ENCODE measurements at places on chromosomes 6 and 20.
A peak's percentile ranks its signal among the peaks of the same experiment; 100 is the strongest.

DNA sequence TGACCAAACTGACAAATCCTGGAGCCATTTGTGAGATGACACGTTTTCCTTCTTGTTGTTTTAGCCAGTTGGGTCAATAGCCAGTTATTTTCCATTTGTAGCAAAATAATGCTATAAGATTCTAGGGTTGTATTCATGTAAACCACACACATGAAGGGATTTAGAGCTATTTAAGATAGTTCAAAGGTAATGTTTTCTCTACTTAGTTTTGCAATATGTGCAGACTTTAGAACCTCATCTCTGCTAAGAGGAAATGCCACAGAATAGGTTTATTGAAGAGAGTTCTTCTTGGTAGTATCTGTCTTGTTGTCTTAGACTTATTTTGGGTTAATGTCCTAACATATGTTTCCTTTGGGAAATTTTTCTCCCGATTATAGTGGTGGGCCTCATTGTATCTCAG is 213.5 kb upstream of the RIMS1 start:
- DNase-seq = no peak

- DNase-seq = no peak
These were observed 903.7 kb downstream of the TFAP2A start for GRCh38 chr6:9511157-9511556.

DNA sequence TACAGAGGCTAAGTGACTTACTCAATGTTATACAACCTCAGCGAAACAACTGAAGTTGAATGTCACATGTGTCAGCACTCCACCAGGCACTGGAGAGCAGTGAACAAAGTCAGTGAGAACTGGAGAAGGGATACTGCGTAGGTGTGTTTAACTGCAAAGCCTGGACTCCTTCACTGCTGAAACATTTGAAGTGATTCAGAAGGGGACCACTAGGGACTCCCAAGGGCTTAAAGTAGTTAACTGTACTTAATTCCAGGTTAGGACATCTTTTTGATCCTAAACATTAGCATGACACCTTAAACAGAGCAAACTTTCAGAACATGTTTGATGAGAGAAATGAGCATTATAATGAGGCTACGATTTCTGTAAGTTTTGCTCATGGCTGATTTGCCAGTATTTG is 45.0 kb upstream of the ZBTB24 start:
- DNase-seq = no peak

DNA sequence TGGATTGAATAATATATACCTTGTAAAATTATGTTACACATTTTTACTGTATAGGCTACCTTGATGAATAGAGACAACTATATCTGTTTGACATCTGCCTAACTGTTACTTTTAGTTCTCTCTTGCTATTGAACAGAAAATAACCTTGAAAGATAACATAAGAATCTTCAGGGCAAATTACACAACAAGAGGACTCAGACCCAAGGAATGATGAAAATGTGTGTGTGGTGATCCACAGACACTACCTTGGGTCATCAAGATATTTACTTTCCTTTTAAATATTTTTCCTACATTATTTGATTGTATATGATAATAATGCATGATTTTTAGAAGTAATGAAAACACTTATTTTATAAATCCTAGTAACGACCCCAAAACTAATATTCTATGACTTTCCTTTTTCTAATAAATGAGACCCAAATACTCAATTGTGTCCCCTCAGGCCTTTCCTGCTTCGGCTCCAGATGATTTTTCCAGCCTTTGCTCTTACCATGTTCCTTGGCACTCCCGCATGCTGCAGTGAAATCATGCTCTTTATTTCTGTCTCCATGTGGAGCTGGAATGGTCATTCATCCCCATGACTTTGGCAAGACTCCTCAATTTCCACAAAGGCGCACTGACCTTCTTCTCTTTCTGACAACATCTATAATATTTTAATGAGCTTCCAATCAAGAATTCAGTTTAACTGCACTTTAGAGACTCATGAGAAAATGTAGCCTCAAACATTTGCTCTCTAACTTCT is 187.6 kb downstream of the EPM2A start:
- DNase-seq = no peak

- no peak for DNase-seq
These were observed 118.4 kb downstream of the SASH1 start for GRCh38 chr6:148460876-148461646.

GRCh38 chr6:29641430-29642148 is 8.6 kb upstream of the GABBR1 start:
- DNase-seq = no peak

DNA sequence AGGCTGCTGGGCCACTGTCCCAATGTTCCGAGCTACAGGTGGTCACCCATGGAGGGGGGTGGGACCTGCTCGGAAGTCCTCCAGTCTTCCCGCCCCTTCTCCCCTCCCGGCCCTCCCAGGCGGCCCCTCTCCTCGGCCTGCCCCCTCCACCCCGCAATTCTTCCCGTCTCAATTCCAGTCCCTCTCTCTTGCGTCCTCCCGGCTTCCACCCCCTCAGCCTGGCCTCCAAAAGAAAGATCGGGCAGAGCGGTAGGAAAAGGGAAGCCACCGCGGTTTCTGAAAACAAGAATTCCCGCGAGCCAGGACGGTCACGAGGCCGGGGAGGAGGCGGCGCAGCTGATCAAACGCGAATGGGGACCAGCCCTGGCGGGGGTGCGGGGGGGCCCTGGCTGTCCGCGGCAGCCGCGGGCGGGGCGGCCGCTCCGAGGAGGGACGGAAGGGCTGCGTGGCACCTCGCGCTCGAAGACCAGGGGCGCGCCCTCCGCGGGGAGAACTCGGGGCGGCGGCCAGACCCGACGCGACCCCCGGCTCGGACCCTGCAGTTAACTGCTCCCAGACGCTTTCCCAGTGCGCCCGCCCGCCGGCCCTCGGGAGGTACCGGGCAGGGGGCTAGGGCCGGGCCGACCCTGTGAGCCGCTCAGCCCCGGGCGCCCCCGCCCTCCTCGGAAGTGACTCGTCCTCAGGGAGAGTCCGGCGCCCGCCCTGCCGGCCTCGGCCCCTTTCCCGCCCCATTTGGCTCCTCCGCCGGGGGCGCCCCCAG is 1.0 kb downstream of the PXDC1 start:
- no peak for DNase-seq

DNA sequence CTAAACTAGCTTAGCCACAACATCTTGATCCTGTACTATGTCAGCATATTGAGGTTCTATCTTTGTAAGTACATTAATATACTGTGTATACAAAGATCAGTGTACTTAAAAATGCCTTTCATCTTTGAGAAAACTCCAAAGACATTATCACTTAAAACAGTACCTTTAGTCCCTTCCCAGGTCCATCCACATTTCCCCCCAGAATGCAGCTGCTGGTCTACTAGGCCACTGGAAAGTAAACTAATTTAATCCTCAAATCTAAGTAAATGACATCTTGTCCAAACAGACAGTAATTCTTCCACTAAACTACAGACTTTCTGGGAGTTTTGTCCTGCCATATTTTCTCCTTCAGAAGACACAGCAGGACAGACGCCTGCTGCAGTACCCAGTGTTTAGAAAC is 68.7 kb downstream of the SYCP2 start:
- no peak for DNase-seq

DNA sequence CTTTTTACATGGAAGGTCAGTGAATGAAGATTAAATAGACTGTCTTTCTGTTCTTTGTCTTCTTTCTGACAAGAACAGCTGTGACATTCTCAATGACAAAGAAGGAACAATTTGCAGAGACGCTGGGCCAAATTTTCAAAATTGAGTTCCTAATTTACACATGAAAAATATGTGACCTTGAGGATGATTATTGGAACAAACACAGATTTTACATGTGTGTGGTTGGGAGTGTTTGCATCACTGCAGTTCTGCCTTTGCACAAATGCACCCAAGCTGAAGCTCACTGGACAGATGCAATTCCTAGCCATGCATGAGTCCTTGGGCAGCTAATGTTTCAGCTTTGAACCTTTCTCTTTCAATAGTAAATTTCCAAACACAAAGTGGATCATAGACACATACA is 350.8 kb downstream of the QKI start:
- DNase-seq = no peak

GRCh38 chr6:149694921-149695320 is 23.0 kb downstream of the LATS1 start:
- DNase-seq = no peak

GRCh38 chr6:147717991-147718390 is 209.5 kb downstream of the SAMD5 start:
- no peak for DNase-seq

- DNase-seq = no peak
These were observed 4.4 kb upstream of the ARFGAP1 start for GRCh38 chr20:63268256-63268655.

DNA sequence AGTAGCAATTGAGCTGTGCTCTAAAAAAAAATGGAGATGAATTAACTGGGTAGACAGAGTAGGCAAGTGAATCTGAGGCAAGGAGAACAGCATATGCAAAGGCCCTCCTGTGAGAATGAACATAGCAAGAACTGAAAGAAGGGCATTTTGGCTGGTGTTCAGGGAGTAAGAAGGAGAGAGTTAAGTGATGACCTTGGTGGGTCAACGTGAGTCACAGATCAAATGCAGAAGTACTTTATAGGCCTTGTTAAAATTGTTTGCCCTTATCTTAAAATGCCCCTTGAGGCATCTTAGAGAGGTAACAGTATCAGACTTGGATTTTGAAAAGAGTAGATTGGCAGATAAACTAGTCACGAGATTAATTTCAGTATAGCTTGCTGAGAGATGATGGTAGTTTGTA is 24.5 kb downstream of the NDUFAF5 start:
- DNase-seq = no peak

- no peak for DNase-seq
These were observed 366.2 kb downstream of the TFAP2A start for GRCh38 chr6:10048370-10049297.

- DNase-seq = no peak
These were observed 23.2 kb upstream of the SERINC1 start for GRCh38 chr6:122494665-122495272.

GRCh38 chr6:135972586-135972985 is 121.1 kb downstream of the PDE7B start:
- DNase-seq = no peak

GRCh38 chr6:159520002-159520401 is 173.0 kb downstream of the SOD2 start:
- no peak for DNase-seq

- no peak for DNase-seq
These were observed 138.0 kb downstream of the THBS2 start for GRCh38 chr6:169115632-169116031.

DNA sequence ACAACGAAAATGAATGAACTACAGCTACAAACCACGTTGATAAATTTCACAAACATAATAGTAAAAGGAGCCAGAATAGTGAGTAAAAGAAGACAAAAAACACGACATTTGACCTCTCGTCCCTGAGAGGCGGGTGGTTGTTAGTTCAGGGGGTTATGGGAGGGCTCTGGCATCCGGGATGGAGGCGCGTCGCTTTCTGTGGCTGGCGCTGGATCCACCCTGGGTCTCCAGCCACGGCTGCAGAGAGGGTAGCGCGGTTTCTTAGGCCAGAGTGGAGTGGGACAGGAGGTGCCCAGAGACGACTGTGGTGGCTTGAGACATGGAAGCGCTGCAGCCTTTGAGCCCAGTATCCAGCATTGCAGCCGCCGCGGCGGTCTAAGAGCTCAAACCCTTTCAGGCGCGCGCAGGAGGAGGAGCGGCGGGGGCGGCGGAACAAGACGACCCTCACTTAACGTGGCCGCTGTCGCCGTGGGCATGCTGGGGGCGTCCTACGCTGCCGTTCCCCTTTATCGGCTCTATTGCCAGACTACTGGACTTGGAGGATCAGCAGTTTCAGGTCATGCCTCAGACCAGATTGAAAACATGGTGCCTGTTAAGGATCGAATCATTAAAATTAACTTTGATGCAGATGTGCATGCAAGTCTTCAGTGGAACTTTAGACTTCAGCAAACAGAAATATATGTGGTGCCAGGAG is 3.7 kb upstream of the ZSCAN23 start:
- DNase-seq = no peak

GRCh38 chr20:58461899-58462298 is 53.3 kb downstream of the APCDD1L start:
- DNase-seq = no peak

- DNase-seq = peak; percentile 81
These were observed 253.3 kb upstream of the JAG1 start for GRCh38 chr20:10927011-10927583.

DNA sequence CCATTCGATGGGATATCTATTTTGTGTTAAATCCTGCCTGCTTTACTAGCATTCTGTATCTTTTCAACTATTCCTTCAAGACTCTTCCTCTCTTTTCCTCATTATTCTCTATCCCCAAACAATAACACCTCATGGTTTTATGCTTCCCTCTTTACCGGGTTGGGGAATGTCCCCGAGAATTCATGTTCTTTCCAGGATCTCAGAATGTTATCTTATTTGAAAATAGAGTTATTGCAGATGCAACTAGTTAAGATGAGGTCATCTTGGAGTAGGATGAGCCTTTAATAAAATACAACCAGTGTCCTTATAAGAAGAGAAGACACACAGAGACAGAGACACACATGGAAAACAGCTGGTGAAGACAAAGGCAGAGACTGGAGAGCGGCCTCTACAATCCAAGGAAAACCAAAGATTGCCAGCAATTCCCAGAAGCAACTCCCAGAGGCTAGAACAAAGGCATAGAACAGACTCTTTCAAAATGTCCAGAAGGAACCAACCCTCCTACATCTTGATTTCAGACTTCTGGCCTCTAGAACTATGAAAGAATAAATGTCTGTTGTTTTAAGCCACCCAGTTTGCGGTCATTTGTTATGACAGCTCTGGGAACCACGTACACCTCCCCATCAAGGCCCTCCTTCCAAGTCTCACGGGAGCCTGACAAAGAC is 126.8 kb upstream of the TNFAIP3 start:
- no peak for DNase-seq

DNA sequence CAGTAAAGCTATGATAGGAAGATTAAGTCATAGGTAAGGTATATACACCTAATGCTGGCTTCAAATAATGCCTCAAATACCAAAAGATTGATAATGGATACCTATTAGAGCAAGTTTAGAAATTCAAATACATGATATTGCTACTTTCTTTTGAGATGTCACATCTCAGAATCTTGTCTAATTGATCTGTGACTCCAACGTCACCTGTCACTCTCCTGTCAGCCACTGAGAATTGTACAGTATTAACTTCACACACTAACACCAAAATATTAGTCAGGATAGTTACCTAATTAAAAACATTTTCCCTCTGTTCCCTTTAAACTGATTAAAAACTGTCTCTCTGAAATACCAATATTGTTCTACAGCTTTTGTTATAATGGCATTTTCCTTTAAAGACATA is 575.5 kb upstream of the ID4 start:
- no peak for DNase-seq

GRCh38 chr6:1407499-1407990 is 18.2 kb downstream of the FOXF2 start:
- no peak for DNase-seq

DNA sequence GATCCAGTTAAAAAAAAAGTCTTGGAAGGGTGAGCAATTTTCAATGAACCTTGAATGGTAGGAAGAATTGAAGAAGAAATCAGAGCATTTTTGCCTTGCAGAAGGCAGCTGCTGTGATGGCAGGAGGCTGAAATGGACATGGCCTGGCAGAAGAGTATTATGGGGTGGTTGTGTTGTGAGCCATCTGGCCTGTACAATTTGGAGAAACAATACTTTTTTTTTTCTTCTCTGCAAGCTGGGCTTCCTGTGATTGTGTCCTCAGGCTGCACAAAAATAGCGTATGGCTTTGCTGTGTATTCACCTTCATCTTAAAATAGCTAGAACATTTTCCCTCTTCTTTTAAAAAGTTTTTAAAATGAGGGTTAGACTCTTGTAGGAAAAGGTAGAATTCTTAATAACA is 21.4 kb downstream of the SYCP2L start:
- no peak for DNase-seq

- no peak for DNase-seq
These were observed 174.1 kb downstream of the PTPRT start for GRCh38 chr20:43015566-43015965.

- no peak for DNase-seq
These were observed 10.1 kb downstream of the TAB2 start for GRCh38 chr6:149327638-149328037.

All from NCI-H2107 (cell line).